ENCODE measurements at places on chromosomes 1 and 21.

- DNase-seq = no peak
These were observed 22.4 kb upstream of the SFPQ start for GRCh38 chr1:35215346-35215745.

DNA sequence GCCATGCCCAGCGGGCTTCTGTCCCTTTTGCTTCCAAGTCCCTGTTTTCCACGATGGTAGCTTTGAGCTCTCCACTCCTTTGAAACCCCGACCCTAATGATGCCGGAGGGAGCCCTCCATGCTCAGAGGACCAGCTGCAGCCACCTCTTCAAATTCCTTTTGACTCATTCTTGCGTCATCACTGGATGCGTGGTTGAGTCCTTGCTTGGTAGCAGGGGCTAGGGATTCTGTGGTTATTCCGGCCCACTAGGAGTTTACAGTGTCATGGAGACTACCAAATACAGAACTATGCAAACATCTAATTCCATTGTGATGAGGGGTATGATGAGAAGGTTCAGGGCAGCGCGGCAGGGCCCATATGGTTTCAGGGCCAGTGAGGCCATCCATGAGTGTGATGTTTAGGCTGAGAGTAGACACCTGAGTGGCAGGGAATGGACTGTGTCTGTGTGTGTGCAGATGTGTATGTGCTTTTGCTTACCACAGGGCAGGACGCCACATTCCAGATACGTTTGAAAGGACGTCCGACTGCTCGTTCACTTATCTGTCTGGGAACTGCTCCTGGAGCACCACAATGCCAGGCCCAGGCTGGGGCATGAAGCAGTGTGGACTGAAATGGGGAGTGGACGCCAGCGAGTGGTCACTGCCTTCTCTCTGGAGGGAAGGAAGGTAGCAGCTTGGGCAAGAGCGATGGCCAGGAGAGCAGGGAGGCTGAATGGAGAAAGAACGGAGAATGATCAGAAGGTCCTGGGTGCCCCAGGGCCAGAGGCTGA lies 30.4 kb upstream of the ZBTB21 start:
- no peak for DNase-seq

- no peak for DNase-seq
These were observed 10.8 kb downstream of the TMEM200B start for GRCh38 chr1:29112705-29113412.

DNA sequence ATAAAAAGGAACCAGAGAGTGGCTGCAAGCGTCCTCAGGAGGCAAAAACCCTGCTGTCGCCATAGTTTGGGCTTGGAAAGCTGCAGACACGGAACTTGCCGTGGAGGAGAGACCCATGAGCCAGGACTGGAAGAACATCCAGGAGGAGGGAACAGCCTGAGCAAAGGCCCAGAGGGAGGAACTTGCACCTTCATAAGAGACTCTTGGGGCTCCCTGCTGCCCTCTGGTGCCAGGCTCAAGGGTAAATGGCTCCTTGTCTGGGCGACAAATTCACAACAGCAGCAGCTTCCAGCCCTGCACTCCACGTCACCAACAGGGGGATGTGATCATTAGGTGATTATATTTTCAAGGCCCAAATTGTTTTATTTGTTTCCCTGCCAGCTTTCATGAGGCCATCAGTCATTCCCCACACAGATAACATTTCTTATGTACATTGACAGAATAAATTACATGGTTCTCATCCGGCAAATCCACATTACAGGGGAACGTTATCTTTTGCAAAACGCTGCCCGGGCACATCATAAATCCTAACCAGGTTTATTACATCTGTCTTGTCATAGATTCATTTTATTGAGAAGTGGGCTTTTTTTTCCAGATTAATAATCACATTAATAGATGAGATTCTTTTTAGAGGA lies 143.0 kb upstream of the GRIK3 start:
- peak; percentile 60 for DNase-seq

DNA sequence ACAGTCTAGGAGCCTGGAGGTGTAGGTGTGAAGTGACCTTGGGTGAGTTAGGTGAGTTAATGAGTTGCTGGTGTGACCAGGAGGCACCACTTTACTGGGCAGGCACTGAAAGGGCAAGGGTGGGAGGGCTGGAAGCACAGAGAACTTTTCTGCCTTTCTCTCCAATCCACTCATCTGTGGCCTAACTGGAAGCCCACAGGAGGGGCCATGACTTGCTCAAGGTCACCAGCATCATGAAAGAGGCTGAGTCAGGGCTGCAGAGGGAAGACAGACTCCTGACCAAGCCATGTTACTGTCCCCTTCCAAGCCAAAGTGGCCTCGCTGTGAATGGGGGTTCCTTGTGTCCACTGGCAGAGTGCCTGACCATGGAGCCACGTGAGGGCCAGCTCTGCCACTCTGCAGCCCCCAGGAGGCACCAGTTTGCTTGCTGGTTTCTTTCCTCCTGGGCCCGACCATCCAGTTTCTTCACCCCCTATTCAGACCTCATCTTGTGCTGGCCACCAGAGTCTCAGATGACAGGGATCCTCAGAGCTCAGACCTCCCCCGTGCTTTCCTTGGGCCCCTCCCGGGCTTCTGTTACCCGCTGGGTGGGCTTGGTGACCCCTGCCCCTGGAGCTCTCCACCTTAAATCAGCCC lies 4.3 kb upstream of the BSND start:
- no peak for DNase-seq

GRCh38 chr1:64052777-64053176 lies 150.6 kb upstream of the UBE2U start:
- no peak for DNase-seq

GRCh38 chr1:207274882-207275281 lies 46.6 kb upstream of the CD55 start:
- no peak for DNase-seq

Data from NCI-H146 (cell line).